GM12891 (cell line): ENCODE measurements at places on chromosomes 13 and 19.

DNA sequence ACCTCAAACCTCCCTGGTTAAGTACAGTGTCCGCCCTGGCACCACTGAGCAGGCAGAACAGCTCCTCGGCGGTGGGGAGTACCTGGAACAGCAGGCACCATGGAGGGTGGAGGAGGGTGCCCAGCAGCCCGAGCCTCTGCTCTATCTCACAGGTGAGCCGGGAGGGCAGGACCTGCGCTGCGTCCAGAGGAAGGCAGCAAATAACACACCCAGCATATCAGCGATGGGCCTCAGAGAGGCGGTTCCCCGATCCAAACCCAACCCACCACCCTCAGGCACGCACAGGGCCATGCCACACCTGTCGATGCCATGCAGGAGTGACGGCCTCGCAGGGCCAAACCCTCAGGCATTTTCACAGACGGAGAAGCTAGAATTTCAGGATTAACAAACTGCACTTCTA is 11.8 kb downstream of the PEPD start:
- no peak for DNase-seq

- DNase-seq, result no peak
These were observed 314.8 kb downstream of the PCDH17 start for GRCh38 chr13:57946361-57946760.

DNA sequence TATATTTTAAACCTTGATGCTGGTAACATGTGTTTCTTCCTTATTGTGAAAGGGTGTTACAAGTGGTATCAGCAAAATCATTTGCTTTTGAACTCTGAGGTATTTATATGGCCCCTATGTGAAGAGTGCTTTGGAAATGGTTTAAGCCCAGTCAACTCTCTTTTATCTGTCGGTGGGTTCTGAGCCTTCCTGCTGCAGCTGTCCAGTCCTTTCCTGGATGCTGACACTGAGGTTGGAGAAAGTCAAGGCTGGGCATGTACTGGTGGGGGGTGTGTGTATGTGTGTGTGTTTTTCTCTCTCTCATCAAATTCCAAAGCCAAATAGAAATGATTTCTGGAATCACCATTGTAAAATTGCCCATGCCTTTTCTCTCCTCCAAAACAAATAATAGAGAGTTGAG is 221.2 kb downstream of the LMO7 start:
- DNase-seq, result no peak

GRCh38 chr13:73633817-73634460 is 500.3 kb downstream of the KLF12 start:
- DNase-seq, result no peak

DNA sequence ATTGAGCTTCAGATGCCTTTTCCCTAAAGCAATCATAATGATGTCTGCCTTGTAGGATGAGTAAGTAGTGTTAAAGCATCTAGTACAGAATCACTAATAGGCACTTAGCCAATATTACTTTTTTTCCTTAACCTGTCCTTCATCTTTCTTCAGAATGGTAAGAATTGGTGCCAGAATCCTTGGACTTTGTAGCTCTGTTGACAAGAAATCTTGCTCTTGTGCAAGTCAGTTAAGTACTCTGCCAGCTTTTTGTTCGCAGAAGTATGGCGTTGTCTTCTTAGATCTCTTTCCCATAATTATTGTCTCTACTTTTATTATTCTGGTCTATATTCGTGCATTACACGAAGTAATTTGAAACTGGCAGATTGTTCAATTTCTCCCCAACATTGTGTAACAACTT is 554.5 kb downstream of the PCDH9 start:
- no peak for DNase-seq

DNA sequence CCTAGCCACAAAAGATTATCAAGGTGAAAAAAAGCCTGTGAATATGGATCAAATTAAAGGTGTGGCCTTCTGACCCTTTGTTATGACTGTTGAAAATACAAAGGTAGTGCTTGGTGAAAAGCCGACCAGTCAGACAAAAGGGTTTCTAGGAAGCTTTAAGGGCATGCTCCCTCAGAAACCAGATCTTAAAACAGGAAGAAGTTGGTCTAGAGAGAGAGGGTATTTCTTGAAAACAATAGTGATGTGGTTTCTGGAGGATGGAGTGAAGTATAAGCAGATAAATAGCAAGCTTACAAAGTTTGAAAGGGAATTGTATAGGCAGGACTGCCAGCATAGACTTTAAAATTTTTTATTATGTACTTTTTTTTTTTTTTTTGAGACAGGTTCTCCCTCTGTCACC is 5.0 kb upstream of the EID2 start:
- DNase-seq, result no peak

GRCh38 chr19:13689085-13689484 is 75.2 kb upstream of the MRI1 start:
- DNase-seq, result no peak

DNA sequence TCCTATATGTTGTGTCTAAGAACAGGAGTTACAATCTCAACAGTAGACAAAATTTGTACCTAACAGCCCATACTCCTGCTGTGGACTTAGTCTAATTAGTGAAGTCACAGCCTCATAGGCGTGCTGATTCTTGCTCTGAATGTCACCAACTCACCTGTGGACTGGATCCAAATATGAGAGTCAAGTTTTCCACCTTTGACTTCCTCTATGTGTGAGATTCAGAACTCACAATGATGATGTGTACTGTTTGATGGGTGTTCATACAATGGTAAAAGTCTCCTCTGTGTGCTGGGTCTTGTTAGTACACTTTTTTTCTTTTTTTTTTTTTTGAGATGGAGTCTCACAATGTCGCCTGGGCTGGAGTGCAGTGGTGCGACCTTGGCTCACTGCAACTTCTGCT is 7.8 kb upstream of the ZNF91 start:
- no peak for DNase-seq

GRCh38 chr13:83613524-83613923 is 268.8 kb downstream of the SLITRK1 start:
- no peak for DNase-seq

DNA sequence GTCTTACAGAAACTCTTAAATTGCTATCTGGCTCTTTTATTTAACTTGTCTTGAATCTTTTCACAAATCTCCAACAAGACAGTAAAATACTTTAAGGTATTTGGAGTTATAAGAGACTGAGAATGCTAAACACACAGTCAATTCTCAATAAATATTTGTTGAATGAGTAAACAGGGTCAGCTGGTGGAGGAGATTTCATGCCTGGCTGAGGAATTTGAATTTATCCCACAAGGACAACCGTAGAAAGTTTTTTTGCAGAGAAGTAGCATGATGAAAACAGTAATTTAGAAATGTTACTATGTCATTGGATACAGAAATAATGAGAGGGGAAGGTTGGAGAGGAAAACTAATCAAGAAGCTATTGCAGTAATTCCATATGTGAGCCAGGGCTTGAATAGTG is 1223.7 kb downstream of the PCDH17 start:
- no peak for DNase-seq

DNA sequence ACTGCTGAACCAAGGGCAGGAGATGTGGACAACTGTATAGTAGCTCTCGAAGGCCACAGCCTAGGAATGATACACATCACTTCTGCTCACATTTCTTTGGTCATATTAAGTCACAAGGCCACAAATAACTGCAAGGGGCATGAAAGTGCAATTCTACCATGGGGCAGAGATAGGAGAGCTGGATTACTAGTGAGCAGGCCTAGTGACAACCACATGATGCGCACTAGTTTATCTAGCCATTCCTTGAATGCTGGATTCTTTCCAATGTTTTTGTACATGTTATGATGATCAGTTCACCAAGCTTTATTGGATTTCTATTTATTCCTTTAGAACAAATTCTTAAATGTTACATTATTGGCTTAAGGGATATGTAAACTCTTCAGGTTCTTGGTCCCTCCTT is 100.7 kb downstream of the MIPEP start:
- no peak for DNase-seq

GRCh38 chr13:61874970-61875579 is 459.4 kb upstream of the PCDH20 start:
- DNase-seq, result no peak

- DNase-seq, result no peak
These were observed 2.4 kb upstream of the RGL3 start for GRCh38 chr19:11421371-11422098.

- DNase-seq, result no peak
These were observed 6.6 kb downstream of the ZBTB7A start for GRCh38 chr19:4059891-4060620.
